ENCODE measurements at places on chromosomes 11 and 22.

DNA sequence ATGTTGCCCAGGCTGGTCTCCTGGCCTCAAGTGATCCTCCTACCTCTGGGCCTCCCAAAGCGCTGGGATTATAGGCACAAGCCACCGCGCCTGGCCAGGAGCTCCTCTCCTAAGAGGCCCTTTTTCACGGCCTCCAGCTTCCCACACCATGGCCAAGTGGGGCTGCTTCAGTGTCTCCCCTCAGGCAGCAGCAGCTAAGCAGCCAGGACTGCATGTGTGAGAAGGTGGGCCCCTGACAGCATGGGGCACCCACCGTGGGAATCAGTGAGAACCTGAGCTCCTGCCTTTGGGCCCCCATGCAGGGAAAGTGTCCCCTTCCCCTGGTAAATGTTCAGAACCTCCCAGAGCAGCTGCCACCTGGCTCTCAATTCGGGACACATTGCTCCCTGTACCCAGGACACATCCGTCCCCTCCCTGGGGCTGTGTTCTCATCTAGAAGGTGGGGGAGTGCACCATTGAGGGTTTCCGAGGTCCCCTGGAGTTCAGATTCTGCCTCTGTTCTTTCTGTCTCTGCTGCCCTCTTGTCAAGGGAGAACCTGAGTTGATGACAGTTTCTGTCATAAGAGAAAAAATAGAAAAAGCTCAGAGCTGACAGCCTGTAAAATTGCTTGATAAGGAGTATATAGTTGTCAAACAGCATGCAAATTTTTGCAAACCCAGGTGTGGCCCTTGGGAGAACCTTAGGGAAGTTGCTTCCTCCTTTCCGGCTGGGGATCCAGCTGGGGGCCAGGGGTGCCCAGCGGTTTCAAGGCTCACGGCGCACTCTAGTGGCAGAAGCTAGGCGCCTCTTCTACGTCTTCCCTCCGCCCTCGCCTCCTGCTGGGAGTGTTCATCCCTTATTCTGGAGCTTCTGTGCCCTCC lies 29.7 kb downstream of the FAM83F start:
- DNase-seq = peak; percentile 89

- DNase-seq = peak; percentile 80
Measured at GRCh38 chr22:45502215-45503049, at the start of gene FBLN1. Gene FBLN1, plus strand, starts transcription at chr22:45502883. Its CDS starts 103 bp downstream, at chr22:45502986.

DNA sequence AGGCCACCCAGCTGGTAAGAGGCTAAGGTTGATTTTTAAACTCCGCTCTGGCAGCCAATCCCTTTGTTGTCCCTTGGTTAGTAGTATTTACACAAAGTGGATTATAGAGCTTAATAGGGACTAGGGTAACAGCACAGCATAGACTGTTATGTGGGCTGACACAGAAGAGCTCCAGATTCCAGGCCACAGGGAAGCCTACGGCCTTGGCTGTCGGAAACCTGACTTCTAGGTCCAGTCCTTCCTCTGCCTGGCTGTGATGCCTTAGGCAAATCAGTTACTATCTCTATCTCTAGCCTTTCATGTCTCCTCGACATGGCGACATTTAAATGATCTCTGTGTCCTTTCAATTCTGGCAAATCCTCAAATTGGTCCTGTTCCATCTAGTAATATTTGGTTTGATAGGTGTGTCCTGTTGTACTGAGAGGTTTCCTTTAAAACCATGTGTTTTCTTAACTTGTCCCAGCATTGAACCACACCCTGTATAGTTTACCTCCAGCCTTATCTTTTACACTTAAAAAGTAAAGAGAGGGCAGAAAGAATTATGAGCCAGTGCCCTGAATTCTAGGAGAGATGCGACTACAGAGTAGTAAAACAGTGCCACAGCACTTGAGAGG lies 4.2 kb downstream of the MMP1 start:
- DNase-seq = no peak

DNA sequence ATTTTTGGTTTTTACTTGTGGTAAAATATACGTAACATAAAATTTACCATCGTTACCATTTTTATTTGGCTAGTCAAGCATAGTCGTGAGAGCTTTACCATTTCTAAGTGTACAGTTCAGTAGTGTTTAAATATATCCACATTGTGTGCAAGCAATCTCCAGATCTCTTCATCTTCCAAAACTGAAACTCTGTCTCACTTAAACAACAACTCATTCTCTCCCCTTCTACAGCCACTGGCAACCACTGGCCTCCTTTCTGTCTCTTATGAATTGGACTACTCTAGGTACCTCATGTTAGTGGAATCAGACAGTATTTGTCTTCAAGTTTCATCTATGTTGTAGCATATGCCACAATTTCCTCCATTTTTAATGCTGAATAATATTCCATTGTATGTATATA lies 37.4 kb downstream of the SMC1B start:
- DNase-seq = no peak

GRCh38 chr11:39255648-39256047 lies 2203.8 kb downstream of the LRRC4C start:
- DNase-seq = no peak

All from urothelium cell line (cell line).